ENCODE measurements at places on chromosomes 3 and 15.

DNA sequence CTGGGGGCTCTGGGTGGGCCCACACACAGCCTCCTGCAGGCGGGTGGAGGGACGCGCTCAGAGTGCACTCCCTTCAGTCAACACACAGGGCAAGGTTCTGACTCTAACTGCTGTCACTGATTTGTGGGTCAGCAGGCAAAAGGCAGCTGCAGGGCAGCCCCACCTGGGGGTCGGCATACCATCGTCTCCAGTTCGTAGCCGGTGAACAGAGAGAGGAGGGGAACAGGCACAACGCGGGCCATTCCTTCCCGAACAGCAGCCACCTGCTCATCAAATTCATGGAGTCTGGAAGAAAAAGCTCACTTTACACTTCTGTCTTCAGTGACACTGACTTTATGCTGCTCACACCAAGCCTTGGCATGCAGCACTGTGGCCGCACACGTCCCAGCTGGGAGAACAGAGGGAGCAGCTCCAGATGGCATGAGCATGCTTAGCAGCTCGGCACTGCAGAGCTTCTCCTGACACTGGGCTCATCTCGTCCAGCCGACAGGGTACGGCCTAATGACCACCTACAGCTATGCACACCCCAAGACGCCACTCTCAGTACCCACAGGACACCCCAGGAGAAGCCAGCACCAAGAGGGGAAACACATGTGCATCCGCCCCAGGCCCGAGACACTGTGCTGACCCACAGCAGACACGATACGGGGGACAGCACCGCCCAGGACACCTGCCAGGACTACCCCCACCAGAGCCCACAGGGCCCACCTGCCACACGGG, 14.4 kb upstream of the OCA2 start:
- no peak for DNase-seq

GRCh38 chr15:96733721-96734120, 403.2 kb downstream of the NR2F2 start:
- DNase-seq = no peak

- no peak for DNase-seq
Measured at GRCh38 chr3:50276762-50277101, 2.2 kb upstream of the LSMEM2 start.

DNA sequence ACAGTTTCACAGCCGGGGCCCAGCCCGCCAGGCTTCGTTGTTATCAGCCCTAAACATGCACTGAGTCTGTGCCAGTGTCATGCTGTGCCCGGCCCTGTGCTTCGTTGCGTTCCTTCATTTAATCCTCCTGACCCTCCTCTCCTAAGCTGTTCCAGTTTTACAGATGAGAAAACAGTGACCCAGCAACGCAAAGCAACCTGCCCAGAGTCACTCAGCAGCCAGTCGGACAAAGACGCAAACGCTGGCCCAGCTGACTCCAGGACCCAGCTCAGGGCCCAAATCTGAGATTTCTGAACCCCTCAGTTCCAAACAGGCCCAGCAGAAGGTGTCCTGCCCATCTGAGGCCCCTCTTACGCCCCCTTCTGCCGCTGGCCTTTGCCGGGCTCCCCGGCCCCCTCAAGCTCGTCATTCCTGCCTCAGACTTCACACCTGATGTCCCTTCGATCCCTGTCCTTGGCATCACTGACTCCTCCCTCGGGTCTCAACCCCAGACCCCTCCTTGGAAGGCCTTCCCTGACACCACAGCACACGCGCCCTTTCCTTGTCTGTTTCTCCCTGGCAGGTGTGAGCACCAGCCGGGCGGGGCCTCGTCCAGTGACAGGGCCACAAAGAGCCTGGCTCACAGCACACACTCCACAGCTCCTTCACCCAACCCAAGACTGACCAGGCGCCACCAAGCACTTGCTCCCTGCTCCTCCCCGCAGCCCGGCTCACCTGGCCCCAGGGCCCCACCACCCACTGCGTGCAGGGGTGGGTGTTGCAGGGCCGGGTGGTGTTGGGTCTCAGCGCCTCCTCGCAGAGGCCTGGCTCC, 48.1 kb downstream of the ADAMTS7 start:
- DNase-seq = no peak

DNA sequence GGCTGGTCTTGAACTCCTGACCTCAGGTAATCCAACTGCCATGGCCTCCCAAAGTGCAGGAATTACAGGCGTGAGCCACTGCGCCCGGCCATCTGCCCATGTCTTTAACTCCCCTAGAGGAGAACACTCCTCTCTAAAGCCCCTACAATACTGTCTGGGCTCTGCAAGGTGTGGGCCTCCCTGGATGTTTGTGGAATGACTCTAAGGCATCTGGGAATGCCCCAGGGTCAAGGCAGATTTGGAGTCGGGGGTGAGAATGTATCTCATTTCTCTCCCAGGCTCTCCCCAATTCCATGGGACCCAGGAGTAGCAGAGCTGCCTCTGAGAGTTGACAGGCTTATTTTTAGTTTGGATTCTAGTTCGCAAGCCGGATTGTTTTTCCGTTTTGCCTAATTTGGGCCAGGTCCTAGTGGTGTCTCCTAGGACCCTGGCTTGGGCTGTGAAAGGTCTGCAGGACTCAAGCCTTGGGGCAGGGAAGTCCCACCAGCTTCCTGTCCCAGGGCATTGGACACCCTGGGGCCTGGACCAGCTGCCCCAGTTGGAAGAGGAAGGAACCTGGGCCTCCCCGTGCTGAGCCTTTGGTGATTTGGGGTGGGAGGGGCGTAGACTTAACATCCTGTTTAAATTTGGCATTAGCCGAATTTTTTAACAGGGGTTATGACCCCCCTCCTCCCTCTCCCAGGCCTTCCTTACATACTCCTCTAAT, 53.5 kb downstream of the MAGEF1 start:
- DNase-seq = no peak

DNA sequence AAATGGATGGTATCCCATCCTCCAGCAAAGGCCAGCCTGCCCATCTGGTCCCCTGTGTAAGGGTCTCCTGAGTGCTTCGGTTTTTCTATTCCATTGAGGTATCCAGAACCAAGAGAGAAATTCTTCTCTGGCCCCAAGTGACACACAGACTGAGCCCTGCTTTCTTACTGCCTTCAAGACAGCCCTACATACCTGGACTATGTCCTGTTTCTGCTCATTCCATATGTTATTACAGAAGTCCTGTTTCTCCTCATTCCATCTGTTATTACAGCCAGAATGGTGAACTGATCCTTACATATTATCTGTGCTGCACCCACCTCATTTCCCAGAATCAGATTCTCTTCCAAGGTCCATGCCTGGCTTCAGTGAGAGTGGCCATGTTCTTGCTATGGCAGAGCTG, 115.2 kb downstream of the DCLK3 start:
- DNase-seq = no peak

Data from HCEC 1CT (cell line).